ENCODE measurements at places on chromosomes 12 and 14. TPM values are rescaled to one million over a fixed set of nuclear protein-coding genes. Genes with fewer than 3 reads are reported as not detected.

Gene CIPC
- 13.3 TPM for total RNA-seq

Gene GABARAPL1
- 52.2 TPM for total RNA-seq

Gene KCNH3
- under 0.01 TPM for total RNA-seq

Gene DBX2
- total RNA-seq = not detected

Gene KRT77
- not detected for total RNA-seq

Gene KIF5A
- total RNA-seq = under 0.01 TPM

Gene CMKLR1
- 0.28 TPM for total RNA-seq

Gene ZC2HC1C
- total RNA-seq = 0.90 TPM

Gene ZNF605
- 9.1 TPM for total RNA-seq

Gene NPFF
- total RNA-seq = not detected

Gene BHLHE41
- total RNA-seq = 0.09 TPM

Gene DDX51
- 11.6 TPM for total RNA-seq

Gene ACSS3
- 0.19 TPM for total RNA-seq

Gene CLEC4D
- total RNA-seq = not detected

Gene TAS2R19
- 3.4 TPM for total RNA-seq

Gene KRT78
- not detected for total RNA-seq

Gene MGAT4C
- not detected for total RNA-seq

Gene ETFBKMT
- 2.0 TPM for total RNA-seq

Gene MYF6
- not detected for total RNA-seq

Gene TEX52
- total RNA-seq = not detected

Gene SAMD4A
- 45.9 TPM for total RNA-seq

Gene SH2B3
- total RNA-seq = 56.7 TPM

Gene LTB4R
- total RNA-seq = 3.3 TPM

Gene BMP4
- total RNA-seq = 62.3 TPM

Gene SLC35F4
- total RNA-seq = not detected

Gene TAS2R7
- total RNA-seq = not detected

Gene KCNJ8
- total RNA-seq = not detected

Gene ZNF84
- 26.4 TPM for total RNA-seq

Gene GUCY2C
- total RNA-seq = not detected

Gene KRT75
- total RNA-seq = not detected

Gene EIF2B1
- 31.5 TPM for total RNA-seq

Gene FAM90A1
- total RNA-seq = not detected

Gene PLEKHD1
- total RNA-seq = under 0.01 TPM

Gene KRT72
- not detected for total RNA-seq

Gene FGF6
- not detected for total RNA-seq

Gene TOMM20L
- not detected for total RNA-seq

Gene TM7SF3
- 100 TPM for total RNA-seq

Gene LRTM2
- total RNA-seq = not detected

Gene C1S
- total RNA-seq = 2.7 TPM

Gene KRT73
- not detected for total RNA-seq

Gene COCH
- total RNA-seq = 0.09 TPM

Gene LRRC43
- total RNA-seq = 0.72 TPM

Gene TFCP2
- total RNA-seq = 8.0 TPM

Gene CLIP1
- total RNA-seq = 39.3 TPM

Gene NELL2
- total RNA-seq = not detected

Gene SERPINA3
- total RNA-seq = 36.9 TPM

Gene PAPLN
- total RNA-seq = 1.5 TPM

Gene NRIP2
- not detected for total RNA-seq
